ENCODE measurements at places on chromosomes 3 and 15.

GRCh38 chr3:48692551-48692950 is 6.8 kb upstream of the NCKIPSD start:
- DNase-seq, result no peak

- DNase-seq, result no peak
Measured at GRCh38 chr3:60160822-60161748, 1090.2 kb downstream of the FHIT start.

- DNase-seq, result no peak
Measured at GRCh38 chr3:12194669-12195161, 36.0 kb upstream of the TIMP4 start.

DNA sequence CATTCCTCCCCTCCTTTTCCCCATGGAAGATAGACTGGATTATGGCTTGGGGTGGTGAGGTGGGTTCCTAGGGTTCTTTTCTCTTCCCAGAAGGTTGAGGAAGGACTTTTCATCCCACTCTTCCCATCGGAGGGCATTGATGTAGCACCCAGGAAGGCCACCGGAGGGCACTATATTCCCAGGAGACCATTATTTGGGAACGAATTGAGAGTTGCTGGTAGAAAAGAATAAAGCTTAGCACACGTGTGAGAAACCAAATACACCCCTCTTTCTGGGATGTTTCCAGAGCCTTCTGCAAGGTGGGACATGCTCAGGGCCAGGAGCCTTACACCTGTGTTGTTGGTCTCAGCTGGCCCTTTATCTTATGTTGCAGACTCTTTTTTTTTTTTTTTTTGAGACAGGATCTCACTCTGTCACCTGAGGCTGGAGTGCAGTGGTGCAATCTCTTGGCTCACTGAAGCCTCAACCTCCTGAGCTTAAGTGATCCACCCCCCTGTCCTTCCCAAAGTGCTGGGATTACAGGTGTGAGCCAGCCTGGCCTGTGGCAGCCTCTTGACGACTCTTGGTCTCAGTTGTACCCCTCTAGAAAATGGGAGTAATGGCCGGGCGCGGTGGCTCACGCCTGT is 6.3 kb upstream of the CDC25A start:
- peak; percentile 57 for DNase-seq

DNA sequence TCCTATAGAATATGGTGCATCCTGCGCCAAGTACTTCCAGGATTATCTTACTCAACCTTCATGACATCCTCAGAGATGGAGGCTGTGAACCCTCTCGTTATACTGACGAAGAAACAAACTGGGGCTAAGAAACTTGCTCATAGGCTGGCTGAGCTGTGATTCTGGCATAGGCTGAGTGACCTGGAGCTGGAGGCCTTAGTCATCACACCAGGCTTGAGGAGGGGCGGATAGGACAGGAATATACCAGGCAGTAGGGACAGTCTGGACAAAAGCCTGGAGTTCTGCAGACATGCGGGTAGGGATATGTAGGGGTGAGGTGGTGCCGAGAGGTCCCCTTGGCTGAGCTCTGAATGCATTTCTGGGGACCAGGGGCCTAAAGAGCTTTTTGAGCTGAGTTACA is 18.1 kb downstream of the HEMK1 start:
- no peak for DNase-seq

DNA sequence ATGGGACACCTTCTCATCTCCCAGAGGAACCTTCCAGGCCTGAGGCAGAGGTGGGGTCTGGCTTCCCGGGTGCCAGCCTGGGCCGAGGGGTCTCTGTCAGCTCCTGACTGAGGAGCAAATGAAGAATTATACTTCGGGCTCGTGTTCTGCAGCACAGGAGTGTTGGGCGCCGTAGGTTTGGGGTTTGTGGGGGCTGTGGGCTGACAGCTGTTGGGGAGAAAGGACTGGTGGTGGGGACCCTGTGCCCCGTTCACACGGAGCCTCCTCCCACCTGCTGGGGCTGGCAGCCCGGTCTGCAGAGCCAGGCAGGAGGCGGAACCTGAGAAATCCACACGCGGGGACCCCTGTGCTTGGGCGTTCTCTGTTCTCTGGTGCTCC is 59.7 kb downstream of the ADAMTS7 start:
- DNase-seq, result no peak

DNA sequence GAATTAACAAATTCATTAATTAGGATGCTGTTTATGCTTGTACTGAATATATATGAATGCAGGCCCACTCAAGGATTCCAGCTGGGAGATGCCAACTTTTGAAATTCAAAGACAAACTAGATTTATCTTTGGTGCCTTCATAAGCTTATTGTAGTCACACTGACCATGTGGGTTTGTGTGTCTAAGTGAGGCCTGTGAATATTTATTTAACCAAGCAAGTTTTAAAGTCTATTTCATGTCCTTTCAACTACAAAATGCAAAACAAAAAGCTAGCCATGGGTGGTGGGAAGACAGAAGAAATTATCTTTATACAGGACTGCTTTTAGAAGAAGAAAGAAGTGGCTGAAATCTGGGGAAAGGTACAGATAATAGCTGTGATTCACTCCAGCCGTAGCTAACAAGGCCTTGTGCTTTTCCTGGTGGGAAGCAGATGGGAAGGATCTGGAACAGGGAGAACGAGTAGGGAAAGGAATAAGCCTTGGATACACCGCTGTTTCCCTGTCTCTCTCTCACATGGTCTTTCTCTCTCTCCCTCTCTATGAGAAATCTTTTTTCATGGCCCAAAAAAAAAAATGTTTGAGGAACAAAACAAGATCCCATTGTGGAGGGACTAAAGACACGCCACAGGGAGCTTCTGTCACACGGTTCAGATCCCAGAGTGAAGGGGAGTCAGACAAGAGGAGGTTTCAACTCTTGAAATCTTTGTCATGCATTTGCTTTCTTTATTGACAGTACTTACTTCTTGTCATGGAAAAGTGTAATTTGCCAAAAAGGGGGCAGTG is 225.5 kb downstream of the RORA start:
- no peak for DNase-seq

DNA sequence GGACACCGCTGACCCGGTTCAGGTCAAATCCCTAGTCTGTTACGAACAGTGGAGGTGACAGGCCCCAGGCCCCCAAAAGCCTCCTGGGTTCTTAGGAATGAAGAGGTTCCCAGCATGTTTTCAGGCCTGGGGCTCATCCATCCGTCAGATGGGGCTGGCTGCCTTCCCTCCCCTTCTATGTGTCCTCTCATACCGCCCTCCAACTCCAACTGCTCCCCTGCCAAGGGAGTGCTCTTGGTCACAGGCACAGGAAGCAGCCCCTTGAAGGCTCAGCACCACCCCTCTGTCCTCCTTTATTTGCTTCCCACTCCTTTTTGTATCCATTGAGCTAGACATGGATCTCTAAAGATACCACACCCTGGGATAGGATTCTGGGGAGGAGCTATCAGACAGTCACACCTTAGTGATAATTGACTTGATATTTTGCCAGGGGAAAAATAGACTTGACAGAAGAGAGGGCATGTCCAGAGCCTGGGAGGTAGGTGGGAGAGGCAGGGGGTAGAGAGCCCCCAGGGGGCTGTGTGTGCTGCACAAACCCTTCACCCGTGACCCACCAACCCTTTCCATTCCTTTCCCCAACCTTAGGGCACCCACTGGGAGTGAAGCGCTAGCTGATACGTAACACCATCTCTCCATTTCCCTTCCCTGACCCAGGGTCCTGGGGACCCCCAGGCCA is 10.7 kb upstream of the CSPG4 start:
- DNase-seq, result no peak

DNA sequence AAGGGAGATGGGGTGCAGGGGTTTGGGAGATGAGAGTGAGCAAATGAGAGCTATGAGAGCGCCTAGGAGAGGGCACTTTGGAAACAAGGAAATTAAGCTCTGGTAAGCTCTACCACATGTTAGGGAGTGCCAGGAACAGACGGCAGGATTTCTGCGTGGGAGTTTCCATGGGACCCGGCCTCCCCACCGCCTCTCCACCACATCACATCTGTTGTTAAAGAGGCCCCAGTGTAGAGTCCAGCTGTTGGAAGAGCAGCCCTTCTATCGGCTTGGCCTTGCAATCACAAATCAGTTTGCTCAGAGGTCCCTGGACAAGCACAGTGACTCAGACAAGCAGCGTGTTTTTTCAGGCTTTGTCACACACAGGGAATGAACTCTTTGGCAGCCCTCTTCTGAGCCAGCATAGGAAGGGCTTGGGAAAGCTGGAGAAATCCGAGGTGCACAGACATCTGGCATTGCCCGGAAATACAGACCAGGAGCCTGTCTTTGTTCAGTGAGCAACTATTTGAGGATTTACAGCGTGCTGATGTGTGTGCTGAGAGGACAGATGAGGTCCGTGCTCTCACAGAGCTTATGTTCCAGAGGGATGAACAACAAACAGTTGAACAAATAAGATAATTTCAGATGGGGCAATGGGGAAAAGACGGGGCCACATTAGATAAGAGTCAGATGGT is 370.6 kb upstream of the PROK2 start:
- no peak for DNase-seq

DNA sequence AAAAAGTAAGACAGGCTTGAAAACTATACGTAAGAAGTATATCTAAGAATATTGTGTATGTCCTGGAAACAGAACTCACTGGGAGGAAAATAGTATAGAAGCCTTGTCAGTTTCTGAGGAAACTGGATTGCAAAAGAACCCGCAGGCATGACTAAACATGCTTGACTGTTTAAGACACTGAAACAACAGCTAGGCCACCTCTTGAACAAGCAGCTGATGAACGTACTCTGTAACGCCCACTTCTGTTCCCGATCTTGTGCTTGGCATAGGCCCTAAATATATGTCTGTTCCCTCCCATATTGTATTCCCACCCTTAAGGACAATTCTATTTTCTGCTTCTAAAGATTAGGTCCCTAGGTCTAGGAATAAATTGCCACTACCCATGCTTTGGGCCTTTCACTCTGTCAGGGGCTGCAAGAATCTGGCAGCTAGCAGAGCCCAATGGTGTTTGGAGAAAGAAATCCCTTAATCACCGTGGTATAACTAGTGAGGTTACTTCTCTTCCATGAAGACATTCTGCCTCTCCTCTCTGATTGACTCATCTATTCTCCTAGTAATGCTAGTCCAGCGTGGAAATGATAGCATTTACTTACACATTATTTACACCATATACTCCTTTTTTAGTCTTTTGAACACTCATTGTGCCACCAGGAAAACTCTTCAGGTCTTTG is 46.2 kb downstream of the CD200 start:
- no peak for DNase-seq

GRCh38 chr3:52962160-52962559 is 64.8 kb upstream of the STIMATE start:
- DNase-seq, result no peak

- no peak for DNase-seq
Measured at GRCh38 chr3:73708956-73709355, 84.2 kb upstream of the PDZRN3 start.

DNA sequence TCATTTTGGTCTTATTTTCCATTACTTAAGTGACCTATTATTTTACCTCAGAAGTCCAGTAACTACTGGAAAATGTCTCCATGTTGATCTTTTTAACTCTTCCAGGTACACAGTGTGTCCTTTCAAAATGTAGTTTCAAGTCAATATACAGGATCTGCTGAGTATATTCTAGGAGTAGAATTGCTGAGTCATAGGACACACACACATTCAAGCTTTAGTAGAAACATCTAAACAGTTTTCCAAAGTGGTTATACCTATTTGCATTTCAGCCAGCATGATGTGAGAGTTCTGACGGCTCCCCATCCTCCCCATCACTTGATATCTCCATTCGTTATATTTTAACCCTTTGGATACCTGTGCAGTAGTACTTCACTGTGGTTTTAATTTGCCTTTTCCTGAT is 271.9 kb downstream of the MCTP2 start:
- no peak for DNase-seq

- peak; percentile 82 for DNase-seq
Measured at GRCh38 chr3:123390865-123391600, 57.9 kb downstream of the ADCY5 start.

GRCh38 chr3:44996556-44996969 is 20.5 kb downstream of the EXOSC7 start:
- DNase-seq, result no peak

DNA sequence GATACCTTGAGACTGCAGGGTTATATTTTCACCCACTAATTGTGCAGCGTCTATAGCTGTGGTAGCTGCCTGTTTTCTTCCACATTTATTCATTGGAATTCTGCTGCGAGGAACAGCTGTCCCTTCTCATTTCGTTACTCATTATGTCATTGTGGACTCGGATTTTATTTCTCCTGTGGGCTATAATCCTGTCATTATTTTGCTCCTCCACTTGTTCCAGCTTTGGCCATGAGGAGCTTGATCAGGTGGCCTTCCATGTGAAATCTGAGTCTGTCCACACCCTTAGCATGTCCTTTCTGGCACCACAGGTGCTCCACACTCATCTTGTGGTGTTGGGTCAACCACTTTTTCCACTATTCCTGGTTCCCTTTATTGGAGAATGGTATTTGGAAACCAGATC is 14.8 kb downstream of the LYSMD4 start:
- DNase-seq, result peak; percentile 47

GRCh38 chr3:187736418-187736871 is 8.8 kb downstream of the BCL6 start:
- DNase-seq, result no peak

- no peak for DNase-seq
Measured at GRCh38 chr15:61403884-61404283, 174.8 kb upstream of the RORA start.

Measured in NCI-H1417 (cell line).